RWPE2 (cell line): ENCODE measurements at places on chromosomes 2 and 18.

GRCh38 chr18:51520676-51521180 lies 323.2 kb upstream of the MEX3C start:
- DNase-seq = no peak

DNA sequence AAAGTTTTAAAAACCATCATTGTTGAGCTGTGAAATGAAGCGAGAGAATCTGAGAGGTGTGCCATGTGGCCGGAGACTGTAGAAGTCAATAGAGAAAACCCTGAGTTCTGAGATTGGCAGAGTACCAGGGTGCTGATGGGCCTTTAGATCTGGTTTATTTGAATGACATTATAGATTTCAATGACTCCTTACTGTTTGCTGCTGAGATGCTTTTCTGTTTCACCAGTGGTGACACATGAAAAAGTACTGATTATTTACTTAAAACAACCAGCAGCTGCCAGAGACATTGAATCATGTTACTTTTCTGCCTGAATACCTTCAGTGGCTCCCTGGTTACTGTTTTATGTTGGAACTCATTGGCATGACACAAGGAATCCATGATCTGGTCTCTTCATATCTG lies 602.7 kb upstream of the ZNF804A start:
- no peak for DNase-seq

GRCh38 chr18:70698574-70698973 lies 409.7 kb downstream of the SOCS6 start:
- no peak for DNase-seq

GRCh38 chr18:49926106-49926745 lies 112.9 kb upstream of the ACAA2 start:
- DNase-seq = no peak

DNA sequence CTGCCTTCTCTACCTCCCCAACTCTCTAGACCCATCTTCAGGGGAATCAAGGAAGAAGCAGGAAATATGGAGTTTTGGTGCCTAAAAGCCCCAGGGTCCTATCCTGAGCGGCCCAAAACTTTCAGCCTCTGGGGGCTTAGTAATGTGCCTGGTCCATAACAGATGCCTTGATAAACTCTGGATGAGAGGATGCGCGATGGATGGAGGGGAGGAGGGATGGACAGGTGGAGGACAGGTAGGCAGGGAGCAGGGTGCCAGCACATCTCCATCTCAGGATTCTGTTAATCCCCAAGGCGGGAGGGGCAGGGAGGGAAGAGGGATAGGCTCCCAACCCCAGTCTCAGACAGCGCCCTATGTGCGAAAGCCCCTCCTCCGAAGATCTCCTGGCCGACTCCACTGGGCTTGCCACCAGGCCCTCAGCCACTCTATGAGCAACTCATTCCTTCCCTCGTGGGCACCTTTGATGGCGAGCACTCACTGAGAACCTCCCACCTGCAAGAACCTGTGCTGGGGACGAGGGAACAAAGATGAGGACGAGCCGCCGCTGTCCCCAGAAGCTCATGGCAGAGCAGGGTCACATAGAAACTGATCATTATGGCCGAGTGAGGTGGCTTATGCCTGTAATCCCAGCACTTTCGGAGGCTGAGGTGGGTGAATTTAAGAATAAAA lies 23.1 kb downstream of the HS1BP3 start:
- DNase-seq = no peak

GRCh38 chr2:110644357-110644756 lies 33.5 kb downstream of the BUB1 start:
- DNase-seq = no peak
